ENCODE measurements at places on chromosomes 12 and 14.

- no peak for DNase-seq
These were observed 95.4 kb downstream of the PTPRO start for GRCh38 chr12:15417691-15418090.

GRCh38 chr12:18753481-18754123 is 15.7 kb downstream of the CAPZA3 start:
- peak; percentile 59 for DNase-seq

GRCh38 chr12:119147847-119148448 is 30.8 kb upstream of the HSPB8 start:
- DNase-seq = no peak

DNA sequence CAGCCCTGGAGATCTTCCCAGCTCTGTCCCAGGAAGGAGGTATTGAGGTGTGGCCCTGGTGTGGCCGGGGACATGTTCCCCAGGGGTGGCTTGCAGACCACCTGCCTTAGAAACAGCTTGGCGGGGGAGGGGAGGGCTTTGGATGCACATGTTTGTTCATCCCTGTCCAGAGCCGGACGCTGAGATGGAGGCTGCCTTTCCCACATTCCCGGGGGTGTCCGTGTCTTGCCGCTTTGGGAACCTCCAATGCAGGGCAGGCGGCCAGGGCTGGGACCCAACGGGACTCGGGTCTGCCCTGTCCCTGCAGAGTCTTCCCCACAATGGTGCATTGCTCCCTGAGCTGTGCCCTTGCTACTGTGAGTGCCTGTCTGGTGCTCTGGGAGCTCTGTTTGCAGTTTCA is 319.5 kb upstream of the SFSWAP start:
- DNase-seq = no peak

- DNase-seq = no peak
These were observed 26.0 kb downstream of the MAPK1IP1L start for GRCh38 chr14:55077170-55078151.

DNA sequence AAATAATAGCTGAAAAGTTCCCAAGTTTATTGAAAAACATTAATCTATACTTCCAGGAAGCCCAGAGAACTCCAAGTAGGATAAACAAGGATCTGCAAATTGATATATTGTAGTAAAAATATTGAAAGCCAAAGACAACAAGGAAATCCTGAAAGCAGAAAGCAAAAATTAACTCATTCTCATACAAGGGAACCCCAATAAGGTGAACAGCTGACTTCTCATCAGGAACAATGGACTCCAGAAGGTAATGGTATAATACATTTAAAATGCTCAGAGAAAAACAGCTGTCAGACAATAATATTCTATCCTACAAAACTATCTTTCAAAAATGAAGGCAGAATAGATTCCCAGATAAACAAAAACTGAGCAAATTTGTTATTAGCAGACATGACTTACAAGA is 138.1 kb upstream of the BMP4 start:
- no peak for DNase-seq

- no peak for DNase-seq
These were observed 910.4 kb downstream of the VRK1 start for GRCh38 chr14:97707603-97708002.

DNA sequence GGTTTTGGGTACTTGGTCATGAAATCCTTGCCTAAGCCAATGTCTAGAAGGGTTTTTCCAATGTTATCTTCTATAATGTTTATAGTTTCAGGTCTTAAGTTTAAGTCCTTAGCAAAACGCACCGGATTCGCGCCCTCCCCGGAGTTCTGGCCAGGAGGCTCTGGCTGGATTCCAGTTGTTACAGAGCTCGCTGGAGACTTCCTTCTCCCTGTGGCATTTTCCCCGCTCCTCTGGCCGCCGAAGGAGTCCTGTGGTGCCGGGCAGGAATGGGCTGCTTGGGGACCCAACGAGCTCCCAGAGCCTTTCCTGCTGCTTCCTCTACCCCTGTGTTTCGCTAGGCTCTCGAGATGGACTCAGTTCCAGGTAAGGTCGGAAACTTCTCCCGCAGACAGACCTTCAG is 335.9 kb downstream of the AEBP2 start:
- peak; percentile 32 for DNase-seq

DNA sequence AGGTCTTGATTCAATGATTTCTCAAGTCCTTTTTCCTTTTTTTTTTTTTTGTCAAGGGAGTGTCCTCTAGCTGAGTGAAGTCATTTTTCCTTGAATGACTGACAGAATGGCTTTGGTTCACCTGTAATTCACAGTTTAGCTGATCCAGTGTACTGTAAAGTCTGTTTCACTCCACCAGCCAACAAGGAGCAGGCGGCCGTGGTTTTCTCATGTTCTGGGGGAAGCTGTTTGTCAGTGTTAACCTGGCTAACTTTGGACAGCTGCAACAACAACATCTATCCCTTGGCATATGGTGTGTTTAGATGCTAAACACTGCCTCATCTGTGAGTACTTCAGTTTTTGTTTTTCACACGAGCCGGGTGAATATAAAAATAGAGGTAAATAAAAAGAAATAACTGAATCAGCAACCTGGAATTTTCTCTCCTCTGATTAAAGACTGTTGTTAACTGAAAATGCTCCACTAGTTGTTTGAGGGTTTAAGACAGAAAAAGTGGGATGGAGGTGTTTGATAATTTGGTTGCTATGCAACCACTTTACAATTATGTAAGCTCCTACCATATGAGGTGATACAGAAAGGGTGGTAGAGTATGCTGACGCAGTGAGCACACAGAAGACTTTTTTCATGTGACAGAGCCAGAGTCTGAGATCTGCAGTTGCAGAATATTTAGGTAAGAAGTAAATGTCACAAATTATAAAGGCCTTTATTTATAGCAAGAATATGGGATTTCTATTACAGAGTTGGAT is 50.3 kb upstream of the SLC2A13 start:
- DNase-seq = no peak

GRCh38 chr12:111448846-111449790 is 43.4 kb downstream of the SH2B3 start:
- no peak for DNase-seq

DNA sequence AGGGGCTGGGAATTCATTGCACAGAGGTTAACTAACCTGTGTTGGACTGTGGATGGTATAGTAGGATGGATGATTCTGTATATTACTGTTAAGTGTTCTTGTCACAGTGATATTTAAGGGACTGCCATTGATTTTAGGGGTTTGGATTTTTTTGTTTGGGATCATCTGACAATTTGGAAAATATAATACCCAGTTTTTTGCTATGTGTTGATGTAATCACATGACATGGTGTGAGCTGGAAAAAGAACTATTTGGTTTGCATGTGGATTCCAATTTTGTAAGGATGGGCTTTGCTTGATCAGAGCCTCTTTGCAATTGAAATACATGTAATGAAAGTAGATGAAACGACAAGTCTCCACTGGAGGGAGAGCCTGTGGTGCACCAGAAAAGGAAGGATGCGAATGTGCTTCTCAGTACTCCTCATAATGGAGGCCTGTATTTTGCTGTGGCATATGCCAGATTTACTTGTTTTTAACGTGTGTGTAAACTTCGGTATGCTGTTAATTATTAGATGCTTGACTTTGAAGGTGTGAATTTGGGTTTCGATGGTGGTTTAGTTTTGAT is 2.7 kb downstream of the DYRK2 start:
- no peak for DNase-seq

- no peak for DNase-seq
These were observed 493.3 kb downstream of the APAF1 start for GRCh38 chr12:99138393-99138792.

DNA sequence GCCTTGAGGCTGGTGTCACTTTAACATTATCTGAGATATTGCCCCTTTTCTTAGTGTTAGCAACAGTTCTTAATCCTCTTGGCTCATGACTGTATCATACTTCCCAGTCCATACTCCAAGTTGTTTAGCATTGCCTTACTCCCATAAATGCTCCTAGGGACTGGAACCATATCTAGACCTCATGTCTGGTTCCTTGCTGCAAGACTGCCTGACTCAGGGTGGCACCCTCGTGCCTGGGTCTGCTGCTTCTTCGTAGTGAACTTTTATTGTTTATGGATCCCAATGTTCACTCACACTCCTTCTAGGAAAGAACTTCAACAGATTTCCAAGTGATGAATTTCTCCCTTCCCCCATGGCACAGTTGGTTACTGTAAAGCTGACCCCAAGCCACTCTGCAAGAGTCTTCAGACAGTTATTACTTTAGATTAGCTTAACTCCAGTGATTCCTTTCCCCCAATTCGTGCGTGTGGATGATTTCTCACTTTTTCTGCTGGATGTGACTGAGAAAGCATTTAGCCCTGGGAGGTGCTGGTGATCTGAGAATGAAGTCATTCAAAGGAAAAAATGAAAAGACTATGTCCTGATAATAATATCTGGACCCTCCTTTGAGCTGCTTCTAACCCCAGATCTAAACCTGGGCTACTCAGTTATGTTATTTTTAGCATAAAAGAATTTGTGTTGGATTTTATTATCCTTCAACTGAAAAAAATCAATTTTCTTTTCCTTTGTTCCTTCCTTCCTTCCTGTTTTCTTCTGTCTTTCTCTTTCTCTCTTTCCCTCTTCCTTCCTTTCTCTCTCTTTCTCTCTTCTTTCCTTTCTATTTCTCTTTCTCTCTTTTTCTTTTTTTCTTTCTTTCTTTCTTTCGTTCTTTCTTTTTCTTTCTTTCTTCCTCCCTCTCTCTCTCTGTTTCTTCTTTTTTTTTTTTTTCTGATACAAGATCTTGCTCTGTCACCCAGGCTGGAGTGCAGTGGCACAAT is 47.5 kb upstream of the PPP1R12A start:
- no peak for DNase-seq

DNA sequence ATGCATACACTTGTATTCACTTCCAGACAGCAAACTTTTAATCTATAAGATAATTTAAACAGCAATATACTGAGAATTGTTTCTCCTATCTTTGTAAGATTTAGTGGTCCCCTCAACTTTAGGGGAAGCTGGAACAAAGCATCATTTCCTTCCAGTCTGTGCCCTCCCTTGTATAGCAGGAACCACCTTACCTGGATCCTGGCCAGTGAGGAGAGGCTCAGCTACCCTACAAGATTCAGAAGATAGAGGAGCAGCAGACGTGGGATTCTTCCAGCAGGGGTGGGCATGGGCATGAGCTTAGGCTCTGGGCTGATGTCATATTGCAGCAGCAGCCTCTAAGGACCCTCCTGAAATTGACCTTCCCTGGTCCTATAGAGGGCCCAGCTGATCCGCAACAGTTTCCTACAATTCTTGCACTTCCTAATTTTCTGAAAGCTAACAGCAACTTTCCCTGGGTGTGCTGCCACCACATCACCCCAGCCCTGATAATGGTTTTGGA is 21.3 kb downstream of the MOK start:
- DNase-seq = no peak

- DNase-seq = peak; percentile 51
These were observed 66.3 kb downstream of the CLIP1 start for GRCh38 chr12:122356192-122356635.

DNA sequence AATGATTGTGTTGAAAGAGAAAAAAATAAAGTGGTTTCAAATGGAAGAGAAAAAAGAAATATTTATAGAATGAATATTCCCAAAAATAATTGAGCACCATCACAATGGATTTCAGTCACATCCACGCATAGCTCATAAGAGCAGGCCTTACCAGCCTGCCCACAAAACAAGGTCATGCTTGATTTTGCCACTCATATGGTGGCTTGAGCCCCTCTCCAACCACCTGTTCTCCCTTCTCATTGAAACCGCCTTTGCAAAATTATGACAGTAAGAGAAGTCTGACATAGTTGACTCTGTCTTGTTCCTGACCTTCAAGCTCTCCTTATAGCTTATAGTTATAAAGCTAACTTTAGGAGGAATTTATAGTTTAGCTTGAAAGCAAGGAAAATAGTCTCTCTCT is 33.3 kb upstream of the NAP1L1 start:
- DNase-seq = no peak

DNA sequence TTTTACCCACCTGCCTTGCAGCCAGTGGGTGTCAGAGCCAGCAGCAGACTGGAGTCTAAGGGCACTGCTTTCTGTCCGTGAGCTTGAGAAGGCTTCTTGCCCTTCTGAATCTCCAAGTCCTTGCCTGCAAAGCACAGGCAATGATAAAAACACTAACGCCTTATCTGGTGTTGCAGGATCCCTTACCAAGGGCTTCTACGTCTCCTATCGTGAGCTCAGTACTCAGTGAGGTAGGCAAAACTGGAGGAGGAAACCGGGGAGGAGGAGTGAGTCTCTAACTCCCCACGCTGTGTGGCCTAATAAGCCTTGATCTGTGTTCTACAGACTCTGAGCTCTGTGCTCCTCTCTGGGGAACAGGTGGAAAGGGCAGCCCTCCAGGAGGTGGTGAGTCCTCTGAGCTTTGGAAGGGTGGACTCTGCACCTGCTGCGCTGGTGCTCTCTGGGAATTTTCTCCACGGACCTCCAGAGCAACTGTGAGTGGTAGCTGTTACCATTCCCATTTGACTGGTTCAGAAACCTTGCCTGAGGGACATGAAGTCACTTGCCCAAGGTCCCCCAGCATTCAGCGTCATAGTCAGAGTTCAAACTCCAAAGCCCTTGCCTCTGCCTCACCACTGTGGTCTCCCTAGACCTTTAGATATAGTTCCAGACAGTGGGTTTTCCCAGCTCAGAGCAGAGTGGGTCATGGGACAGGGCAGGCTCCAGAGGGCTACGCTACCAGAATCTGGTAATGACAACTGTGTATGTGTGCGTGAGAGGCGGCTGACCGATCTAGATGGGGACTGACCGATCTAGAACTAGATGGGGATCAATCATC is 7.0 kb upstream of the MARK3 start:
- no peak for DNase-seq

DNA sequence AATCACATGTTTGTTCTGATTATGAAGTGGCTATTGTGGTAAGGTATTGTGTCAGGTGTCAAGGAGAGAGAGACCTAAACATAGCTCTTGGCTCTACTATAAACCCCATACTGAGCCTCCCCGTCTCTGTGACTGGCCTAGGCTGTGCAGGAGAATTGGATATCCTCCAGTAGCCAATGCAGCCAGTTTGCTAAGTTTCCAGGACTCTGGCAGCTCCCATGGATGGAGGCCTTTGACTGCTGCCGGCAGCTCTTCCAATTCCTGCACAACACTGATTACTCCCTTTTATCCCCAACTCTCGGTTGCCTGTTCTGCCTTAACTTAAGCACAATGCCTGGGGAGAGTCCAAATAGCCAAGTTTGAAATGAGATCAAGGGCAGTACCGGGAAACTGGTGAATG is 59.3 kb downstream of the ABCC9 start:
- peak; percentile 26 for DNase-seq

- DNase-seq = no peak
These were observed 42.7 kb downstream of the ATF7IP start for GRCh38 chr12:14408208-14408607.

GRCh38 chr12:3341594-3341993 is 149.4 kb upstream of the PRMT8 start:
- DNase-seq = no peak

DNA sequence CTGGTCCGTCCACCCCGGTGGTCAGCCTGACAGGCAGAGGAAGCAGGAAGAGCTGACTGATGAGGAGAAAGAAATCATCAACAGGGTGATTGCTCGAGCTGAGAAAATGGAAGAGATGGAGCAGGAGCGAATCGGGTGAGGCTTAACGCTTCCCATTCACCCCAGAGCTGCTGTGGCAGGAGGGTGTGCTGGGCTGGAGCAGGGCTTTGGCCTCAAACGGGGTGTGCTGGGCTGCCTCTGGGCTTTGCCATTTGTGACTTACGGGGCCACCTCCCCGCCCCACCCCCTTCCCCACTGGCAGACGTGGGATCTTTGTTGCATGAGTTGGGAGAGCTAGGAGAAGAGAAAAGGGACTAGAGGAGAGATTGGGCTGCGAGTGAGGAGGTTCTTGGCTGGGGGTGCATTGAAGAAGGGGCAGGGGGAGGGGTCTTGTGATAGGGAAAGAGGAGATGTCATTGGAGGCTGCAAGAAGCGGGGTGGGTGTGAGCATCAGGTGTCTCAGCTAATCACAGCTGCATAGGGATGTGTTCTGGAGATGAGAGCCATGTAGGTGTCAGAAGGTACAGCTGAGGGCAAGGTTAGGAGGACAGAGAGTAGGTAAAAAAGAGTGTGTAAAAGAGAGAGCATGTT is 56.3 kb downstream of the RPH3A start:
- peak; percentile 75 for DNase-seq
